ENCODE measurements at places on chromosomes 1 and 21.

DNA sequence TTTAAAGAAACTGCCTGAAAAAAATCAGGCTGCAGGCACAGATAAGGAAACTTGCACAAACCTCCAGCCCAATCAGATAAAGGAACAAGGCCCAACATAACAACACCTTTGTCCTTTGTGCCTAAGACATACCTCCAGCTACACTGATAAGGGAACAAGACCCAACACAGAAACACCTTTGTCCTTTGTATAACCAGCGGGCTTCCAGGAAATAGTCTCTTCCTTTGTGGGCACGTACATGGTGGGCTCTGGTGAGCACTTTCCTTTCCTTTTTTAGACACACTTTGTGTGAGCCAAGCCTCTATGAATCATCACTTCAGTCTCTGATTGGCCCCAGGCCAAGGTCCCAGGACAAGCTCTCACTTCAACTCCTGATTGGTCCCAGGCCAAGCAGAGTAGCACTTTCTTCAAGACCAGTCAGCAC is 23.6 kb downstream of the ZNF670 start:
- DNase-seq, result no peak

DNA sequence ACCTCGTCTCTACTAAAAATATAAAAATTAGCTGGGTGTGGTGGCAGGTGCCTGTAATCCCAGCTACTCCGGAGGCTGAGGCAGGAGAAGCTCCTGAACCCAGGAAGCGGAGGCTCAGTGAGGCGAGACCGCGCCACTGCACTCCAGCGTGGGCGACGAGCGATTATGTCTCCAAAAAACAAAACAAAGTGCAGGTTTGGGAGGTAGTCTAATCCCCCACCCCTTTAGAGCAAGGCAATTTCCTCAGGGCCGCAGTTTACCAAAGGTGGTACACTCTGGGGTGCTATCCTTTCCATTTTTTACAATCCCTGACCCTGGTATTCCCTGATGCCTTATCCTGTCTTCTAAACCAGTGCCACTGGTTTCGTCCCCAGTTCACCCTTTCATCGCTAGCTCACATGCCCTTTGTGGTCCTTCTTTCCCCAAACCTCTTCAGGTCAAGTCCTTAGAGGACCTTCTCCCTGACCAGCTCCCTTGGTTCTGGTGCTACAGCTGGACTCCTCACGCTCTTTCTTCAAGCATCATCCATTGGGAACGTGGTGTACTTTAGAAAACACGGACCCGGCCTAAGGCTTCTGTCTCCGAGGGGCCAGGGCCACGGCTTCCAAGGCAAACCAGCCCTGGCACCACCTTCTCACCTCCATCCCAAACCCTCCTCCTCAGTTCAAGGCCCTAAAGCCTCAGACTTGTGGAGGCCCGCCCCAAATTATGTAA is 873 bp downstream of the IFT25 start:
- no peak for DNase-seq

- DNase-seq, result no peak
These were observed 56.6 kb downstream of the KIF21B start for GRCh38 chr1:200966934-200967333.

GRCh38 chr1:228156515-228156881 is 6.8 kb downstream of the GJC2 start:
- no peak for DNase-seq

DNA sequence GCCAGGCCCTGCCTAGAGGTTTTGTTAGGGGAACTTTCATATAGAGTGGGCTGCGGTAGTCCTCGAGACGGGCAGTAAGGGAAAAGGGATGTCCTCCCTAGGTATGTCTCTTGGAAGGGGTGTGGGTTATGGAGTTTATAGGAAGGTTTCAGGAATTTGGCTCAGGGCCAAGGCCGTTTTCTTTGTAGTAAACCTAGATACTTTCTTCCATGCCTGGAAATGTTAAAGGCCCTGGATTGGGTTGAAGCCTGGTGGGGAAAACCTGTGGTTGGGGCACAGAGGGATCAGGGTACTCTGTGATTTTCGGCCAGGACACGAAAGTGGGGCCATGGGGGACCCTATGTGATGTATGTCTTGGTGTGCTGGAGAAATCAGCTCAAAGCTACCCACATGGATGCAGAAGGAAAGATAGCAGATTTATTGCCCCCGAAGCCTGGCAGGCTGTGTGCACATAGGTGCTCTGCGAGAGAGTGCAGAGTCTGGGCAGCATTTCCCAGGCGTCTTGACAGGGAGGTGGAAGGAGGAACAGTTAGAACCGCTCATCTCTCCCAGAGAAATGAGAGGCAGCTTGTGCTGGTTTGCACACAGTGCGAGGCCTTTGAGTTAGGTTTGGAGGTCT is 1.7 kb downstream of the SNAP47 start:
- no peak for DNase-seq

GRCh38 chr1:107972391-107973180 is 7.6 kb upstream of the VAV3 start:
- peak; percentile 9 for DNase-seq

All from large intestine (tissue), 12 donors.